Naive thymus-derived CD8-positive, alpha-beta T cell (primary cell): ENCODE measurements at places on chromosomes 6 and 20.

DNA sequence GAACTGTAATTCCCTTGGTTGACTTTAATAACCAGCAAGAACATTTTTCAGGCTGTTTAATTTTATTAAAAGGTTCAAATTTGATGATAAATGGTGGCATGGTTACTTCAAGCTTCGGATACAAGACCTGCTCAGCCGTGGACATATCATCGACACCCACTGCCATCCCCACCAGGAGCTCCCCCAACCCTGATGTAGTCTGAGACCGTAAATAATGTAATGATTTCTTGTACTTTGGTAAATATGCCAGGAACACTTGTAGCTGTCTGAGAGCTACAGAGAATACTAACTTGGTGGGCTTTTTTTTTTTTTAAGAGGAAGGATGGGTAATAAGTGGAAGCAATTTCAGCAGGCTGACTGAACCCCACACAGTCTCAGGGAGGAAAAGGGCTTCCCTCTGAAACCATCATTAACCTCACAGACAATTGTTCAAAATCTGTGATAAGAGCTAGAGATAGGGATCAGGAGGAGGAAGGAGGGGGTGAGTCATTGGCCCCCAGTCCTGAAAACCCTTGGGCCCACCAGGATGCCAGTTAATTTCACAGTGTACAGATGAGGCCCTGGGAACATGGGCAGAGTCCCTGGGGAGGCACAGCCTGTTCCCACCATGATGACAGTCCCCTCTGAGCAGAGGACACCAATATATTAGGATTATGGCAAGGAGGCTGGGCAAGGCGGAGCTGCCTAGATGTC lies 56.0 kb downstream of the APCDD1L start:
- peaks cover 11% of the 10 kb centered on the region for H3K4me1 ChIP-seq
- H3K36me3 ChIP-seq = peaks cover 12% of the 10 kb centered on the region
- no peaks in the 10 kb centered on the region for H3K27me3 ChIP-seq
- no peak for DNase-seq
- no peak overlapping the region for H3K27ac ChIP-seq

DNA sequence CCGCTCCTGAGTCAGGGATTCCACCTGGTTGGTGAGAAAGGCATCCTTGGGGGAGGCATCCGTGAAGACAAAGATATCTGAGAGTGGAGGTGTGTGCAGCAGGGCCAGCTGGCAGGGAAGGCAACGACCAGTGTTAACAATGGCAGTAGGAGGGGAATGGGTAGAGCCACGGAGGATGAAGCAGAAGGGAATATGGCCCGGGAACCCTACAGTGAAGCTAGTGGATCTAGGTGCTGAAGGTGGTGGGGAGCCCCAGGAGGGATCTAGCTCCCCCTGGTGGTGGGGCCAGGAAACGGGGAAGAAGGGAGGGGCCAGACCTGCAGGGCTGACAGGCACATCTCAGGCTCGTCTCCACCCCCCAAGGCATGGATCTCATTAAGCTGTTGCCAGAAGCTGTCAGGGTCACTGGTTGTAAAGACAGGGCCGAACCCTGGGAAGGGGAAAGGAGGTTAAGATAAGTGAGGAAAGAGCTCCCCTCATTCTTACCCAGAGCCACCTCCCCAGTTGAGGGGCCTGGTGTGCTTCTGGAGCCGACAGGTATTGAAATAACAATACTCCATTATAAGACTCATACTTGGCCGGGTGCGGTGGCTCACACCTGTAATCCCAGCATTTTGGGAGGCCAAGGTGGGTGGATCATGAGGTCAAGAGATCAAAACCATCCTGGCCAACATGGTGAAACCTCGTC lies 7.3 kb downstream of the VWA7 start:
- DNase-seq = peak; percentile 62
- peak overlapping the region; percentile 19 for H3K4me3 ChIP-seq
- H3K27me3 ChIP-seq = no peaks in the 10 kb centered on the region
- H3K4me1 ChIP-seq = peaks cover 12% of the 10 kb centered on the region

DNA sequence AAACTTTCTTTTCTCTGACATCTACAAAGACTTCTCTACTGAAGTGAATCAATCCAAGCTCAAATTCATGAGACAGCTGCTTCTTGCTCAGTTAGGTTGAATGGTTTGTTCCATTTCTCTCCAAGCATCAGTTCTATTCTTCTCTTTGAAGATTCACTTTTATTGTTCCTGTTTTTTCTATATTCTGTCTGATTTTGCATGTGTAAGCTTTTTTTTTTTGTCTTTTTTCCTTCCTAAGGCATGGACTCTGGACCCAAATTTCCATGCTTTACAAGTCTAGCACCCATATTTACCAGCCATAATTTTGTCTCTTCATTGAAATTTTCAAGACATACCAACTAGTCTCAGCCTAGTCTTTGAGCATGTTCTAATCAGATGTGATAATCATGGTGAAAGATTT lies 25.9 kb upstream of the STXBP5 start:
- no peaks in the 10 kb centered on the region for H3K4me1 ChIP-seq
- H3K36me3 ChIP-seq = no peaks in the 10 kb centered on the region
- no peak overlapping the region for H3K4me3 ChIP-seq
- H3K27me3 ChIP-seq = peaks cover 2% of the 10 kb centered on the region

DNA sequence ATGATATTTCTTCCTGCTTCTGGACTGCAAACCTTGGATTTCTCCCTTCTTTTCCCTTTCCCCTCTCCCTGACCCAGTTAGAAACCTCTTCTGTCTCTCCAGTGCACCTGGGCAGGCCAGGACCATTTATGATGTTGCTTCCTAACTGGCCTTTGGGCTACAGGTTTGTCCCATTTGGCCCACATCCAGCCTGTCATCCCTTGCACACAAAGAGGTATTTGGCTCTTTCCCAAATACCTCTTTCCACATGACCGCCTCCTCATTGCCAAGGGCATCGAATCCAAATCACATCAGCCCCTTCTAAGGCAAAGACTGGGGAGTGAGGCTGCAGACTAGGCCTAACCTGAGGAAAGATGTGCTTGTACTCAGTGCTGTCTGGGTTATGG lies 13.6 kb downstream of the FGD2 start:
- H3K4me3 ChIP-seq = no peak overlapping the region
- DNase-seq = no peak
- H3K4me1 ChIP-seq = peaks cover 27% of the 10 kb centered on the region
- H3K36me3 ChIP-seq = no peaks in the 10 kb centered on the region
- H3K27ac ChIP-seq = peak overlapping the region; percentile 70

DNA sequence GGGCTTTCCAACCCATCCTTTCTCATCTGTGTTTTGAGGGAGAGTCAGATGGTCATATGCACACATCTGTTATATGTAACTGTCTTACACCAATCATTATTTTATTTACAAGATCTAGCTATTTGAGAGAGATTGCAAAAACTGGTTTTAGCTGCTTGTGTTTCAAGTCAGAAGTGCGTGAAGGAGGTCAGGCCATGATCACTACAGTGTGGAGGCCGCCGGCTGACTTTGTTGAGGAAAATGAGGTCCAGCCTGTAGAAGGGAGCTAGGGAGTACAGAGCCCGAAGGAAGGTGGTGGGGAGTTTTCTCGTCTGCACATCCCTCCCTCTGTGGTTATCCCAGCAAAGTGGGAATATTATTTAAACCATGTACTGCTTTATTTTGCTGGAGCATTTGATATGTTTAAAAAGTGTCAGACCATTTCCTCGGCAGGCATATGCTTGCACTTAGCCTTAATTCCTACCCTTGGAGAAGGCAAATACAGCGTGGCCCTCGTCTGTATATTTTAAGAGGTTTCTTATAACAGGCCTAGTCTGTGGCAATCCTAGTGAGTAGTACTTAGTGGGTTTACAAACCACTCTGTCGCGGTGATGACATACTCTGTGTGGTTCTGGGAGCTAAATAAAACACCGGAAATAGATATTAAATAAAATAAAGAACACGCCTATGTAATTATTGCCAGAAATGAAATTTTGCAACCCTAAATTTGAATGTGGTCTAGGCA lies 95.6 kb downstream of the UST start:
- no peaks in the 10 kb centered on the region for H3K4me1 ChIP-seq
- no peak overlapping the region for H3K4me3 ChIP-seq
- peaks cover 4% of the 10 kb centered on the region for H3K27me3 ChIP-seq
- no peaks in the 10 kb centered on the region for H3K36me3 ChIP-seq

- H3K4me3 ChIP-seq = peak overlapping the region; percentile 84
- no peaks in the 10 kb centered on the region for H3K27me3 ChIP-seq
- DNase-seq = no peak
- peak overlapping the region; percentile 88 for H3K27ac ChIP-seq
- peaks cover 61% of the 10 kb centered on the region for H3K4me1 ChIP-seq
- no peaks in the 10 kb centered on the region for H3K36me3 ChIP-seq
These were observed 39.1 kb upstream of the ARHGAP18 start for GRCh38 chr6:129748901-129749748.

GRCh38 chr20:10609276-10609675 lies 64.5 kb downstream of the JAG1 start:
- H3K27me3 ChIP-seq = no peaks in the 10 kb centered on the region
- no peak for DNase-seq
- peaks cover 8% of the 10 kb centered on the region for H3K36me3 ChIP-seq
- H3K4me1 ChIP-seq = no peaks in the 10 kb centered on the region
- no peak overlapping the region for H3K4me3 ChIP-seq
- no peak overlapping the region for H3K27ac ChIP-seq

GRCh38 chr6:108945681-108946159 lies 97.5 kb downstream of the ARMC2 start:
- no peak overlapping the region for H3K27ac ChIP-seq
- no peak for DNase-seq
- peaks cover 54% of the 10 kb centered on the region for H3K4me1 ChIP-seq
- no peaks in the 10 kb centered on the region for H3K27me3 ChIP-seq
- H3K36me3 ChIP-seq = no peaks in the 10 kb centered on the region

- no peak for DNase-seq
- H3K27ac ChIP-seq = peak overlapping the region; percentile 80
- no peaks in the 10 kb centered on the region for H3K36me3 ChIP-seq
- H3K27me3 ChIP-seq = no peaks in the 10 kb centered on the region
- peaks cover 34% of the 10 kb centered on the region for H3K4me1 ChIP-seq
These were observed 952 bp upstream of the BRPF3 start for GRCh38 chr6:36195471-36196112.

DNA sequence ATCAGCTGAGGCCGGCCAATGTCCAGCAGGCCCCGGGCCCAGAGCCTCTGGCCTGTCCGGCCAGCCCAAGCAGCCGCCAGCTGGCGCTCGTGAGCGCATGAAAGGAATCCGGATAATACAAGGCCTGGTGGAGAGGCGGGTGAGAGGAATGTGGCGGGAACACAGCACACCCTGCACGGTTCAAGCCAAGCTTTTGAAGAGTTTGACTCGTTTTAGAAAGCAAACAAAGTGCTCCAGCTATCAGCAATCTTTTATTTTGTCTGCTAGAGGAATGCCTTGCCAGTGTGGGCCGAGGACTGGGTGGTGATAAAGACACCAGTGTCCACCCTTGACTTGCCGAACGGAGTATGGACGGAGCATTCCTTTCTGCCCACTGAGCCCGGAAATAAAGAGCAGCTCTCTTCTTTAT lies 9.3 kb upstream of the NEDD9 start:
- DNase-seq = no peak
- H3K36me3 ChIP-seq = peaks cover 18% of the 10 kb centered on the region
- H3K27ac ChIP-seq = no peak overlapping the region
- no peaks in the 10 kb centered on the region for H3K27me3 ChIP-seq

DNA sequence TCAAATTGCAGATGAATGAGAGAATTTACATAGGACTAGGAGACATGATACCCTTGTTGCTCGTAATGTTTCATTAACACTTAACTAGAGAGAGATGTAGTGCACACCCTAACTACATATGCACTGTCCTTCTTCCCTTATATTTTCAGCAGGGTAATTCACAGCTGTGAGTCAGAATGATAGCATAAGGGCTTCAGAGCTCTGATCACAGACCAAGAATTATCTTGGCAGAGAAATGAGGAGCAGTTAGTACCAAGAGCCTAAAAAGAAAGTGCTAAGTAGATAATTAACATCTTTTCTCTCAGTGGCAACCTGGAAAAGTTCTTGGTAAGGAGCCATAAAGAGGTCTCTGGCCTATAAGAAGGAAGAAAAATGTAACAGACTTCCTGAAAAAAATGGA lies 35.8 kb downstream of the GRIK2 start:
- H3K4me3 ChIP-seq = no peak overlapping the region
- no peak for DNase-seq
- H3K36me3 ChIP-seq = peaks cover 6% of the 10 kb centered on the region
- no peaks in the 10 kb centered on the region for H3K27me3 ChIP-seq
- no peaks in the 10 kb centered on the region for H3K4me1 ChIP-seq

GRCh38 chr6:35370124-35370741 lies 27.9 kb downstream of the PPARD start:
- no peak for DNase-seq
- peaks cover 14% of the 10 kb centered on the region for H3K36me3 ChIP-seq
- peaks cover 88% of the 10 kb centered on the region for H3K4me1 ChIP-seq
- peak overlapping the region; percentile 91 for H3K27ac ChIP-seq
- peak overlapping the region; percentile 77 for H3K4me3 ChIP-seq
